ENCODE measurements at places on chromosomes 2 and 18.

- peak; percentile 58 for DNase-seq
Measured at GRCh38 chr2:239199041-239199768, 201.6 kb downstream of the HDAC4 start.

DNA sequence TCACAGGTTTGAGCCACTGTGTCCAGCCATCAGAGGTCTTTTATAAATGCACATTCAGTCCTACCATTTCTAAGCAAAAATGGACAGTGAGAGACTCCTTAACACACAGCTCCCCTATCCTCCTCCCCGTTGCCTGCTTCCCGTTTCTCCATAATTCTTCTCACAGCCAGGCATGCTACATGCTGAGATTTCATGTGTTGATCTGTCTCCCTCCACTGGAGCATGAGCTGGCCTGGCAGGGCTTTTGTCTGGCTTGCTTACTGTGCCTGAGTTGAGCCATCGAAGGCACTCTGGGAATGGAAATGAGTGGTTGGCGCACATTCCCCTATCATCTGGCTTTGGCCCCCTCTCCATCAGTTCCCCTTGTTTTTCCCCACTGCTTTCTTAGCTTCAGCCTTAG lies 413.5 kb downstream of the PTPRM start:
- DNase-seq: no peak

DNA sequence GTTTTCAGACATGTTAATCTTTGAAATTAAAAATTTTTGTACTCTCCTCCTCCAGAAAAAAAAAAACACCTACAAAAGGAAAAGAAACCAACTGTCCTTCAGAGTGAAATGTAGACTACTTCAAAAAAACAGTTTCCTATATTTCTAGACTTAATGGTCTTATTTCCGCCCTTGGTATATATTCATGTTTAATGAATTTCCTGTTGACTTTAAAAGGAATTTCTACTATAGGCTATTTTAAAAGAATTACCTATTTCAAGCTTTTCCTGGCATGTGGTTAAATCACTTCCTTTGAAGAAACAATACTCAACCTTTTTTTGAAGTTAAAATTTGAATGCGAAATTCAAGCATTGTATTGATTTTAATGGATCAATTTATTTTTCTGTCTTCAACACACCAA lies 29.2 kb downstream of the GULP1 start:
- no peak for DNase-seq

- DNase-seq: no peak
Measured at GRCh38 chr2:177489719-177490301, 97.2 kb downstream of the AGPS start.

DNA sequence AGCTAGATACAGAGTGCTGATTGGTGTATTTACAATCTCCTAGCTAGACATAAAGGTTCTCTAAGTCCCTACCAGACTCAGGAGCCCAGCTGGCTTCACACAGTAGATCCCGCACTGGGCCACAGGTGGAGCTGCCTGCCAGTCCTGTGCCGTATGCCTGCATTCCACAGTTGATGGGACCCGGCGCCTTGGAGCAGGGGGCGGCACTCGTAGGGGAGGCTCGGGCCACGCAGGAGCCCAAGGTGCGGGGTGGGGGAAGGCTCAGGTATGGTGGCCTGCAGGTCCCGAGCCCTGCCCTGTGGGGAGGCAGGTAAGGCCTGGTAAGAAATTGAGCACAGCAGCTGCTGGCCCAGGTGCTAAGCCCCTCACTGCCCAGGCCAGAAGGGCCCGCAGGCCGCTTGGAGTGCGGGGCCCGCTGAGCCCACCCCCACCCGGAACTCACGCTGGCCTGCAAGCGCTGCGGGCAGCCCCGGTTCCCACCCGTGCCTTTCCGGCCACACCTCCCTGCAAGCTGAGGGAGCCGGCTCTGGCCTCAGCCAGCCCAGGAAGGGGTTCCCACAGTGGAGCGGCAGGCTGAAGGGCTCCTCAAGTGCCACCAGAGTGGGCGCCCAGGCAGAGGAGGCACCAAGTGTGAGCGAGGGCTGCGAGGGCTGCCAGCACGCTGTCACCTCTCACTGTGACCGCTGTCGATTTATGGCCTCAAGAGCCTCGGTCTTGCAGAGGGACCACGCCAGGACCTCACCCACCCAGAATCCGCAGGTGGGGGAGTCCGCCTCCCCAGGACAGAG lies 76.5 kb downstream of the MEX3C start:
- no peak for DNase-seq

- no peak for DNase-seq
Measured at GRCh38 chr2:12728221-12728777, 11.6 kb downstream of the TRIB2 start.

- no peak for DNase-seq
Measured at GRCh38 chr2:120108749-120109148, 95.9 kb downstream of the EPB41L5 start.

GRCh38 chr2:86785456-86785855 lies 5.3 kb downstream of the CD8A start:
- no peak for DNase-seq

DNA sequence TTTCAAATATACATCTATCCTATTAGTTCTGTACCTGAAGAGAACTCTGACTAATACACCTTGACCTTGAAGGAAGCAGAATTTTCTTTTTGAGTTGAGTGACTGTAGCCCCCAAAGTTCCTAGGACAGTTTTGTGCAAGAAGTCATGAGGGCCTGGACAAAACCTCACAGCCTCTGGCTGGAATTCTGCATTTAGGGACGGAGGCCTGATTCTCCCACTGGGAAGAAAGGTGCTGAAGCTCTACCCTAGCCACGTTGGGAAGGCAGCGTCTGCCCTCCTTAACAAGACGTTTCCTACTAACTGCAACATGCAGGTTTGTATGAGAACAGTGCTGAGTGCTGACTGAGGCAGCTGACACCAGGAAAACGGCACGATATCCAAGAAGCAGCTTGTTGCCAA lies 74.4 kb upstream of the ZCCHC2 start:
- no peak for DNase-seq

DNA sequence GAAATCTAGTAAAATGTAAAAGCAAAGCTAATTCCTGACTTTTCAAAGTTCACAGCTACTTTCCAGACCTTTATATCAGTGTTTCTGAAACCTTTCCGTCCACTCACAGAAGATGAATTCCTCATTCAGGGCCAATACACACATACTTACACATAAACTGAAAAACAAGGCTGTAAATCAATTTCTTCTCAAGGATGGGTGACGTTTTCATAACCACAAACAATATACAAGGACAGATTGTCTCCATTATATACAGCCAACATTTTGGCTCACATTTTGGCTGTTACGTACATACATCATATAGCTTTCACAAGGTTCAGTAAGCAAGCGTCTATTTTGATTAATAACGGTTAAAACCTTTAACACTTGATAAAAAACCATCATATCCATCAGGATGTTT lies 1.4 kb downstream of the RPRD1A start:
- no peak for DNase-seq

- no peak for DNase-seq
Measured at GRCh38 chr2:215288112-215288815, 23.6 kb upstream of the ATIC start.

DNA sequence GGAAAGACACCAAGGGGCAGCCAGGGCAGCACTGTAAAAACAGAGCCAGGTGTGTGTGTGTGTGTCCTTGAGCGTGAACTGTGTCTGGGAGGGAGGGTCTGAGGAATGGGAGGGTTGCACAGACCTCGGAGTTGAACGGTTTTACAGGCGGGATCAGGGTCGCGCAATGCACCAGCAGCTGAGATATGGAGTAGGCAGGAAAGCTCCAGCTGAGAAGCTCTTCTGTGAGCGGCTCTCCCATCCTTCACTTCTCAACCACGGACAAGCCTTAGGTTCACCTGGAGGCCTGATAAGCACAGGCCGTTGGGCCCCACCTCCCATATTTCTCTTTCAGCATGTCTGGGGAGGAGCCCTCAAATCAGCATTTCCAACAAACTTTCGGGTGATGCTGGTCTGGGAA lies 12.1 kb downstream of the SERTAD2 start:
- no peak for DNase-seq

DNA sequence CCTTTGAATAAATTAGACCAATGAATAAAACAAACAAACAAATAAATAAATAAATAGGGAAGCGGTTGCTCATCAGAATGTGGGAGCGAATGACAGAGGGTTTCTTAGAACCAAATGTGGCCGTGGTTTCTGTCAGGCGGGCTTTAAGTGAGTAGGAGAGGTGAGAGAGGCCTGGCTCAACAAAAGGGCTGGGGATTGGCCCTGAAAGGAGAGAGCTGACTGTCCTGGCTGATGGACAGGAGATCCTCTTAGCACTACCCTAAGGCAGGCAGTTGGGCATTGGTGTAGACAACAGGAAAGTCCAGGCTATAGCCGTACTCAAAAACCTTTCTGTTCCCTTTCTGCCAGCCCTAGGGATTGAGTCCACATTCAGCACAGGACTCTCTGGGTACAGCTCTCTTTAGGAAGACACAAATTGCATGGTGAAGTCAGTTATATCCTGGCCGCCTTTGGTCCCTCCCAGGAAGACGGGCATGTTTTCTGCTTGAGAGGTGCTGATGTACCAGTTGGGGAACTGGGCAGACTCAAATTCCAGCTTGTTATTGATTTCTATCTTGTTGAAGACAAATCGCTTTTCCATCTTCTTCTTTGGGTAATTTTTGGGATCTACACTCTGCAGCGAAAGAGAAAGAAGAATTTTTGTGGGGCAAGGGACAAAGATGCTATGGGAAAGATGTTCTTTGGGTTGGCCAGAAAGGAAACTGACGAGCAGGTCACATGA lies 6.5 kb downstream of the IL1B start:
- no peak for DNase-seq

DNA sequence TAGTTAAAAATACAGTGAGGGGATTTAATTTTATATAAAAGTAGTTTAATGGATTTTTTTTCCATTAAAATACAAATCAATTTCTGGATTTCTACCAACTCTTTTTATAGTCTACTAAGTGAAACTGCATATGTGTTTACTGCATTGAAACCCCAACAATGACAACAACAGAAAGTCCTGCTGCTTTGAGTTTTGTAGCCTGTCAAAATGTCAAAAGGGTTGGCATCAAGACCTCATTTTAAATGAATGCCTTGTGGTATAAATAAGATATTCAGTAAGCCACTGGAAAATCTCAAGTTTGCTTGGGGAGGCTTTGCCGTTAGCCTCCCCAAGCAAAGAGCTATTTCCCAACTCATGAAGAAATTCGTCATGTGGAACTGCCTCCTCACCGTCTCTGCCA lies 440.3 kb upstream of the HNMT start:
- no peak for DNase-seq

DNA sequence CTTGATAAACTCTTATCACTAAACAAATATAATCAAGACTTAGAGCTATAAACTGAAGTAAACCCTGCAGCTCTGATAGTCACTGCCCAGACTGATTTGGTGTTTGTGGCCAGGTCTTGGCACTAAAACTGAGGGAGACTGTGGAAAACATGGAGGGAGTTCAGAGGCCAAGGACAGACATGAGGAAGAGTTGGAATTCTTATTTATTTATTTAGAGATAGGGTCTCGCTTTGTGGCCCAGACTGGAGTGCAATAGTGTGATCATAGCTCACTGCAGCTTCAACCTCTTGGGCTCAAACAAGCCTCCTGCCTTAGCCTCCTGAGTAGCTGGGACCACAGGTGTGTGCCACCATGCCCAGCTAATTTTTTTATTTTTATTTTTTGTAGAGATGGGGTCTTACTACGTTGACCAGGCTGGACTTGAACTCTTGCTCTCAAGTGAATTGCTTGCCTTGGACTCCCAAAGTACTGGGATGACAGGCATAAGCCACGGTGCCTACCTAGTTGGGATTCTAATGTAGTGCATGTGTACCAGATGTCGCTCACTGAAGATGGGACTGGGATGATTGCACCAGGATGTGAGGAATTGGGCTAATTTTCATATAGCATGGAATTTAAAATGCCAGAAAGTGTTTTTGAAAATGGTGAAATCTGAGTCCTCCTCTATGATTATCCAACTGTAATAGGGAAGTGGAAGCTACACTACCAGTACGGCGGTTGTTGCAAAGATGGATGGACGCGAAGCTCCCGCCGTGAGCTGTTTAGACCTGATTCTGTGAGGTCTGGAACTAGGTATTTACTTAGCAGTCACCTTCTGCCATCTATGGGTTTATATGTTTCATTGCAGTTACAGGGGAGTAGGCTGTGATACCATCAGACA lies 52.7 kb upstream of the CTLA4 start:
- peak; percentile 68 for DNase-seq

DNA sequence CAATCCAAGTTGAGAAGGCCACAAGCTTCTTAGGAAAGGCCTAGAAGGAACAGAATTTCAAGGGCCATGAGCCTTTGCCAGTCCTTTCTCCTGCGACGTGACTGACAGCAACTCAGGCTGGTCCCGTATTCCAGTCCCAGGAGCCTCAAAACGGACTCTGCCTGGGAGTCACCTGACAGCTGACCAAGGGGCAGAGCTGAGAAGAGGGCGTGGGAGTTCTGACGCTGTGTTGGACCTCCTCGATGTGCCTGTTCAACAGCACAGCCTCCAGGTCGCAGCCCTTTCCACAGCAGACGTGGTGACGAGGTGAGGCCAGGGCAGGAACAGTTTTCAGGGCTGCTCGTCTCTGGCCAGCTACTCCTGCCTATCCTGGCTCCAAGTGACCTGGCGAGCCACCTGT lies 37.6 kb downstream of the CENPO start:
- no peak for DNase-seq

DNA sequence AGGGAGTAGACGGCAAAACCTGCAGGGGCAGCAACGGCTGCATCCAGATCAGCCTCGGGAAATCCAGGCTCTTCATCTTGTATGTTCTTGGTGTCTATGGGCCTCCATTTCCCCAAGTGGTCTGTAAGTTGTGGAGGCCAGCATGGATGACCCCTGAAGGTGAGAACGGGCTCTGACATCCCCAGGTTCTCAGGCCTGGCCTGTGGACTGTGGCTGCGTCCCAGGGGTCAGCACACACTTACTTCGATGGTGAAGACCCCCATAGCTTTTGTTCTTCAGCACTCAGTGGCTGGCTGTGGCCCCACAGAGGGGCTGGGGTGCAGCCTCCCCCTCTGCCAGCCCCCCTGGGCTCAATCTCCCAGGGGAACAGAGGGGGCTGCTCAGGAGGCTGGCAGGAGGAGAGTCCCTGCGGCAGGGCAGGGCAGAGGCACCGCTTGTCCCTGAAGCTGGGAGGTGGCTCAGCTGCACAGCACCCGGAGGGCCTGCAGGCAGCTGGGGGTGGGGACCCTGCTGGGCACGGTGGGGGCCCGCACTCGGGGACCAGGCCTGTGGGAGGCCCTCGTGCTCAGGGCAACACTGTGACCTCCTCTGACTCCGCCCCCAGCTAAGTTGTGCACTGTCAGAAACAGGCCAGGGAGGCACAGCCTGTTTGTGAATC lies 3.8 kb downstream of the SLC66A3 start:
- no peak for DNase-seq

DNA sequence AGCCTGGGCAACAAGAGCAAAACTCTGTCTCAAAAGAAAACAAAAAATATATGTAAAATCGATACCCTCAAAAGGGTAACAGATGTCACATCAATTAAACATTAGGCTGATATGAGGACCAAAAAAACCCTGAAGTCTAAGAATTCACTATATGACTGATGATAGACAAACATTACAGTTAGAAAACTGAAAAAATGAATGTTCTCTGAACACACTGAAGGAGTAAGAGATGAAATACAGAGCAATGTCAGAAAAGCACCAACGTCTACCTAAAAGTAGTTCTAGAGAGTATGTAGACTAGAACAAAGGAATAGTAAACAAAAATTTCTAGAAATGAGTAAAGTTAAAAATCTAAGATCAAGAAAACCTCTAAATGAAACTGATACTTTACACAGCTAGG lies 81.9 kb downstream of the SLC66A3 start:
- no peak for DNase-seq

Measured in femur (tissue), 1 donor.